Stimulated activated CD4-positive, alpha-beta T cell treated with anti-CD3 and anti-CD28 coated beads, Interleukin-4, amount 100 ng/mL, for 48 hours (primary cell): ENCODE measurements at places on chromosomes 5 and 9.

DNA sequence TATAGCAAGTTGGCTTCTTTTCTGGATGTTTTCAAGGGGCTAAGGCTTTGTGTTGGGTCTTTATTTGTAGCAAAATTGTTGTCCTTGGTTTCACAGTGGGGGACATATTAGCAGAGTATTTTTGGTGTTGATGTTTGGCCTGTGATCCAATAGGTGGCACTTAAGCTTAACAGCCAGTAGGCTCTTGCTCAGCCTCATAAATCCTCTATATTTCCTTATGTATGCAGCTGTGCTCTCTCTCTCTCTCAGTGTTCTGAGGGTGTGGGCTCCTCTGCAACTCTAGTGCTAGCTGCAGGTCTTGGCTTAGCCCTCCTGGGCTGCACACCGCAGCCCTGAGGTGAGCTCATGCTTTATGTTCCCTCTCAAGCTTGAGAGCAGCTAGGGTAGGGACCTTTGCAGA is 195.0 kb upstream of the GHR start:
- no peak for DNase-seq

- no peak for DNase-seq
Measured at GRCh38 chr9:115913696-115914095, 239.9 kb upstream of the PAPPA start.

DNA sequence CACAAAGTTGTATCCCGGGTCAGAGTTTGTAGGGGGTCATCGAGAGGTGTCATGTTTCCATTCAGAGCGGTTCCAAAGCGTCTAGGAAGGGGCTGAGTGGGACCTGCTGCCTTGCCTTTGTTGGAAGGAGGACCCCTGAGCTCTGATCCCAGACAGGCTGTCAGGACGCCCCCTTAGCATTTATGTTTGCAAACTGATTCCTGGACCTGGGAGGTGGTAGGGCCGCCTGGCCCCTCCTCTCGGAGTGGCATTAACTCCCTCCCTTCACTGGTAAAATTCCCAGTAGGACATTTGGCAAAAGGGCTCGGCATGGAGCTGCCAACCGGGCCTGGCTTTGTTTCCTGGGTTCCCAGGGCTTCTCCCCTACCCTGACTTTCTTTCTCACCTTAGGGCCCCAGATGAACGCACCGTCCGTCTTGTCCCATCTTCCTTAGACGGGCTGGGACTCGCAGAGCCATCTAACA is 2.5 kb downstream of the JADE2 start:
- DNase-seq = no peak

GRCh38 chr9:77981907-77982306 is 49.7 kb downstream of the GNAQ start:
- DNase-seq = no peak

DNA sequence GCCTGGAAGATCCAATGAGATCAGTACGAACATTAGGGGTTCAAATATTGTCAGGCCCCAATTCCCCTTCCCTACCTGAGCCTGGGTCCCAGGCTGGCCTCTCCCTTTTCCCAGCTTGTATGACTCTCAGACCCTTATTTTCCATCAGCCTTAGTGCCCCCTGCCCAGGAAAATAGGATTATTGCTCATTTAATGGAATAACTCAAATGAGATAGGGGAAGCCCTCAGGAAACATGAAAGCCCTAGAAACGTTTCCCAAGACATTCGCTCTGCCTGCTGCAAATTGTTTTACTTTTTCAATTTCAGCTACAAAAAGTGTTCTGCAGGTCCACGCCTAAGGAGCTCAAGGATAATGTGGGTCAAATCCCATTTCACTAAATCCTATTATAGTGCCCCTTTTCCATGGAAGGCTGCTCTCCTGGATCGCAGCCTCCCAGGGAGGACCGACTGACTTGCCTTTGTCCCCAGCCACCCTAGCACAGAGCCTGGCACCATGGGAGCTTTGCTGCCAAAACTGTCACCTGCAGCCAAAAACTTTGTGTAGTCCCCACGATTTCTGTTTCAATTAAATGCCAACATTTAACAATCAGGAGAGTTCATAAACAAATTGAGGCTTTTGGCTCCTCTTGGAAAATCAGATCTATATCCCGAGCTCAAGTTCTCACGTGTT is 46.9 kb downstream of the THOC3 start:
- DNase-seq = no peak

GRCh38 chr9:131218370-131218769 is 57.9 kb downstream of the FAM78A start:
- no peak for DNase-seq

- DNase-seq = no peak
Measured at GRCh38 chr9:78073722-78074121, 42.1 kb upstream of the GNAQ start.

GRCh38 chr5:43073597-43074546 is 33.8 kb upstream of the ANXA2R start:
- peak; percentile 15 for DNase-seq

DNA sequence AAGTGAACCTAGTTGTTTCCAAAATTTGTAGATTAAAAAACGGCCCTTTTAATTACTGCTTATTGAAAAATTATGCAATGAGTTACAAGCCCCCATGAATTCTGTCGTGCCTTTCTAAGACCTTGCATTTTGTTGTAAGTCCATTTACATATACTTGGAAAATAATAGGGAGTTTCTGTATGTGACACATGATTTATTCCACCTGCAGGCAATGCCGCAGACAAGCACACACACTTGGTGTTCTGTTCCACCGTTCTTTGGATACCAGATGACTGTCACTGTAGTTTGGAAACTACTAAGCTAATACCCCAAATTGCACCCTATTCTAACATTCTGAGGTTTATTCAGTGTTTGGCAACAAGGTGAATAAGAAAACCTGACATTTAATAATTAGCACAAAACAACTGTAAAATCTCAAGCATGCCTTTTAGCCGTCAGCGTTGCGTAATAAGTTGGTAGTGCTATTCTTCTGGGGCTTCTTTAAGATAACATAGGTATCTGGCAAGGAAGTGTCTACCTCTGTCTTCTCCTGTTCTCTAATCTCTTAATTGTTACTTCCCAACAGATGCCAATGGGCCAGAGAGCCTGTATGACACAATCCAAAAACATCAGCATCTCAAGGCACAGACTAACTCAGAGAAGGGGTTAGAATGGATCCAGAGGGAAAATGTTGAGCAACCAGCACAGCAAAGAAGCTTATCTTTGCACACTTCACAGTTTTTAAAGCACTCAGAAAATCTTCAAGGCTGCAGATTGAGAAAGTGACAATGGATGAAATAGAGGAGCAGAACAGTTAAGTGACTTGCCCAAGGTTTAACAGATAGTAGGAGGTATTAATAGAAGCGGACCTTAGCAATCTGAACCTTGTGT is 48.2 kb upstream of the DPYSL3 start:
- DNase-seq = no peak

DNA sequence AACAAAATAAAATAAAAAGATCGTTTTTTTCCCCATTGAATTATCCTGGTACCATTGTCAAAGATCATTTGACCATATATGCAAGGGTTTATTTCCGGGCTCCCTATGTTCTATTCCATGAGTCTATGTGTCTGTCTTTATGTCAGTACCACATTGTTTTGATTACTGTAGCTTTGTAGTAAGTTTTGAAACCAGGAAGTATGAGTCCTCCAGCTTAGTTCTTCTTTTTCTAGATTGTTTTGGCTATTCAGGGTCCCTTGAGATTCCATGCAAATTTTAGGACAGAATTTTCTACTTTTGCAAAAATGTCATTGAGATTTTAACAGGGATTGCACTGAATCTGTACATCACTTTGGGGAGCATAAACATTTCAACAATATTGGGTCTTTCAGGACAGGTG is 18.7 kb upstream of the EEIG1 start:
- no peak for DNase-seq

- DNase-seq = no peak
Measured at GRCh38 chr5:5351288-5351979, 71.0 kb upstream of the ICE1 start.

- DNase-seq = no peak
Measured at GRCh38 chr9:38700695-38701094, 19.2 kb downstream of the FAM240B start.

DNA sequence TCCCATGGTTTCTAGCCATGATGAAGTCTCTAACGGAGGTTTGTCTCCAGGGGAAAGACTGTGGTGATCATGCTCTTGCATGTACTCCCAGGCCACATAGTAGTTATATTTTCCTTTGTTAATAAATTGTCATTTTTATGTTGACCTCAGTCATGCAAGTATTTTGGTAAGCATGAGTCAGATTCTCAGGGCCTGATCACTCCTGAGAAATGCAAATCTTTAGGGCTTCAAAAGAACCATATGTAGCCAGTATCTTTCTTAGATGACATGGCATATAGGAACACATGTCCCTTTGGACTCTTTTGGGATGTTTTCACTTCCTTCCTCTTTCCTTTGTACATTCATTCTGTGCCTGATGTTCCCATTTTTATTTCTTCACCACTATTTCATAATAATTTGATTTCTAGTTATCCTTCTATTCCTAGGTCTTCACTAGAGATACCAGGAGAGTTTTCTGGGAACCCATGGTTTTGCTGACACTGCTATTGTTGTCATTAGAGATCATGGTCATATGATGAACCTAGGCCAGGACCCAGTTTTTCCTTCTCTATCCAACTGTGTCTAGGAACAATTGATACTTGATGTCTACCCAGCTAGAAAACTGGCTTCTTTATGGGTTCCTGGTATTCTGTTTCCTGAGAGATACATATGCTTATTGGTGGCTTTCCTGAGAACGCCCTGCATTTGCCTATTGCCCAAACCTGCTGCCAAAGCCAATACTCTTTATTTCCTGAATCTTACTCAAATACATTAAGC is 248.1 kb upstream of the NREP start:
- no peak for DNase-seq

DNA sequence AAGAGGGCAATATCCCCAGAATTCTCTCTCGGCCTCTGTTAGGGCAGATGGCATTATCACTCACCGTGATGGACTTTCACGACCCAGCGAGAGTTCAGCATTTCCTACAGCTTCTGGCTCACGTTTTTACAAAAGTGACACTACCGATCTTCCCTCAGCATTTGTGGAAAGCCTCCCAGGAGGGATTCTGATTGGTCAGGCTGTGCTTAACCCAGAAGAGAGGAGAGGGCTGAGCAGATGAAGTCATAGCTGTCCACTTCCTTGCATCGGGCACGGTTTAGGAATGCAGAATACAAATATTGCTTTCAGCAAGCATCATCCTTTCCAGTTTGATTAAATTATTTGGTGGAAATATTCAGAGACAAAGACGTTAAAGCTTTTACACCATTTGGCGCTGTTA is 277.4 kb upstream of the MSX2 start:
- no peak for DNase-seq

DNA sequence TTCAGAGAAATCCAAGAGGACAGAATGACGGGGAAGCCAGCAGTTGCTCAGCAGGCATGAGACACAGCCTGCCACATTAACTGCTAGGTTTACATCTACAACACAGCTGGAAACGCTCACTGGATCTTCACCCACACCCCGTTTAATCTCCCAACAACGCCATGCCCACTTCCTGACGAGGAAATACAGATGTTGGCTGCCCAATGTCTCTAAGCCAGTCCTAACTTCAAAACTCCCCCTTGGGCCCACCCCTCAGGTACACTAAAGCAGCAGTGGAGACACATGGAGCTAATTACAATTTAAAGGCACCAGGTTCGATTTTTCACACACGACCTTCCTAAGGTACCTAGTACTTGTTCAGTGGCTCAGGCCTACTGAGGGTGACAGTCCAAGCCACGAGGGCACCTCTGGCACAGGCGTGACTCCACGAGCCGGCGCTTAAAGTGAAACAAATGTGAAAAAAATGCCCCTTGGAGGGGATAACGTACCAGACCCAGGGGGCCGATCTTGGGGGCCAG is 904 bp downstream of the RPL12 start:
- no peak for DNase-seq

GRCh38 chr5:151202381-151203139 is 21.3 kb downstream of the CCDC69 start:
- no peak for DNase-seq

GRCh38 chr9:86892576-86892975 is 54.7 kb downstream of the GAS1 start:
- no peak for DNase-seq

DNA sequence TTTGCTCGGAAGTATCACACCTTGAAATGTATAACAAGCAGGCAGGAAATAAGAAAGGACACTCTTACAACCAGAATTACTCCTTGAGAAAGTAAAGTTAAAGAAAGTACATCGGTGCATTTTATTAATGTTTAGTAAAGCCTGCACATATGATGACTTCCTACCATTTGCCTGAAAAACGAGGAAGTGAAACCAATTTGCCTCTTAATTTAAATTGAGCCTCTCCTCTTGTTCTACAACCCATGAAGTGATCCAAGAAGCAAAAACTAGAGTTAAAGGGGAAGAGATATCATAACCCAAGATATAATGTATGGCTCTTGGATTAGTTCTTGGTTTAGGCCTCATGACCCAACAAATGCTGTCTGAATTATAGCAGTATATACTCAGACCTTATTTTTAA is 95.6 kb downstream of the GNAQ start:
- DNase-seq = no peak

- no peak for DNase-seq
Measured at GRCh38 chr5:35919191-35919590, 19.2 kb downstream of the CAPSL start.

- DNase-seq = no peak
Measured at GRCh38 chr5:19196631-19197030, 791.4 kb downstream of the CDH18 start.

GRCh38 chr5:13695076-13695712 is 249.3 kb downstream of the DNAH5 start:
- no peak for DNase-seq

DNA sequence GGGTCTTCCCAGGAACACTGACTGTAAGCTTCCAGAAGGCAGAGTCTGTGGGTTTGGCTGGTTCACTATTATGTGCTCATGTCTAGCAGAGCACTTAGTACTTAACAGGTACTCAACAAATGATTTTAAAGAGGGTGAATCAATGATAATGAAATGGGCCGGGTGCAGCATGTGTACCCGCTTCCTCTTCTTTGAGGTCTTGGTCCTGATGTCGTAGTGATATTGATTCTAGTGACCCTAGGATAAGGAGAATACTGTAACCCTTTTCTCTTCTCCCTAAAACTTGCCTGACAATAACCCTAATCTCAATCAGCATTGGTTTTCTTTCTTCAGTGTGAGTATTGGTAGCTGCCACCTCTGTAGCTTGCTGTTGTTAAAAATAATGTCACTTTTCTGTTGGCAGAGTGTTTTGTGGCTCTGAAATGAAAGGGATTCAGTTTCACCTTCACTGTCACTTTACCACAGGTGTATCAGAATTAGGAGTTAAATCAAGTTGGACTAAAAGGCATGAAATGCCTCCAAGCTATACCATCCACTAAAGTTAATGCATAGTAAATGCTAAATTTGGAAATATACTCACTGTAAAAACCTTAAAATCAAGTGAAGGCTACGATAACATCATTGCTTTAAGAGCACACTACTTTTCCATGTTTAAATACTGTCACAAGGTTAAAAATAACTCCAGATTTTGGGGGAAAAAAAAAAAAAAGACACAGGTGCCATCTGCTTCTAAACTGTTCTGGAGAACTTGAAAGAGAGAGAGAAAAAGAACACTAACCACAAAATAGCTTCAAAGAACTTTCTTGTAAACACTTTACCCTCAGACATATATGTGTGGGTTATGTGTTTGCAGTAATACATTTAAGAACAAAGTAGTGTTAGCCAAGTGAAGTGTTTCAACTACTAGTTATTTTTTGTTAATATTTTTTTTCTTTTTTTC is 6.0 kb downstream of the CAMK4 start:
- DNase-seq = no peak
